ENCODE measurements at places on chromosomes 7 and 10. TPM values are rescaled to one million over a fixed set of nuclear protein-coding genes. Genes with fewer than 3 reads are reported as not detected.

Gene GGCT
- 46.2 TPM for polyA plus RNA-seq

Gene HTR5A
- polyA plus RNA-seq, result 6.3 TPM

Gene LIPF
- not detected for polyA plus RNA-seq

Gene MAGI2
- 47.6 TPM for polyA plus RNA-seq

Gene ACTL6B
- polyA plus RNA-seq, result 89.8 TPM

Gene SPDYE11
- polyA plus RNA-seq, result 1.6 TPM

Gene SNCG
- polyA plus RNA-seq, result 541 TPM

Gene CYTH3
- 41.9 TPM for polyA plus RNA-seq

Gene WDFY4
- 3.1 TPM for polyA plus RNA-seq

Gene FBXW4
- polyA plus RNA-seq, result 49.1 TPM

Gene ASIC3
- 18.0 TPM for polyA plus RNA-seq

Gene CYP3A5
- polyA plus RNA-seq, result 2.6 TPM

Gene SLC18A2
- 1.0 TPM for polyA plus RNA-seq

Gene HACD1
- polyA plus RNA-seq, result 23.4 TPM

All from spinal cord (tissue), 10 donors.